ENCODE measurements at places on chromosomes 6 and 20.

DNA sequence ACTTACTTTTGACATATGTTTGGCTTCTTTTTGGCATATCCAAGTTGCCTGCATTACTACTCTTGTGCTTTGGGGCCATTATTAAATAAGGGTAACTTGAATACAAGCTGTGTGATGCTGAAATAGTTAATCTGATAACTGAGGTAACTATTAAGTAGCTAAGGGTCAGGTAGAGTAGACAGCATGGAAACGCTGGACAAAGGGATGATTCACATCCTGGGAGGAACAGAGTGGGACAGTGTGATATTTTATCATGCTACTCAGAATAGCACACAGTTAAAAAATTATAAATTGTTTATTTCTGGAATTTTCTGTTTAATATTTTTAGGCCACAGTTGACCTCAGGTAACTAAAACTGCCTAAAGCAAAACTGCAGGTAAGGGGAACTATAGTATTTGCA lies 483.9 kb downstream of the RFPL4B start:
- DNase-seq: no peak

- DNase-seq: no peak
Measured at GRCh38 chr6:81331526-81331925, 421.0 kb downstream of the TENT5A start.

DNA sequence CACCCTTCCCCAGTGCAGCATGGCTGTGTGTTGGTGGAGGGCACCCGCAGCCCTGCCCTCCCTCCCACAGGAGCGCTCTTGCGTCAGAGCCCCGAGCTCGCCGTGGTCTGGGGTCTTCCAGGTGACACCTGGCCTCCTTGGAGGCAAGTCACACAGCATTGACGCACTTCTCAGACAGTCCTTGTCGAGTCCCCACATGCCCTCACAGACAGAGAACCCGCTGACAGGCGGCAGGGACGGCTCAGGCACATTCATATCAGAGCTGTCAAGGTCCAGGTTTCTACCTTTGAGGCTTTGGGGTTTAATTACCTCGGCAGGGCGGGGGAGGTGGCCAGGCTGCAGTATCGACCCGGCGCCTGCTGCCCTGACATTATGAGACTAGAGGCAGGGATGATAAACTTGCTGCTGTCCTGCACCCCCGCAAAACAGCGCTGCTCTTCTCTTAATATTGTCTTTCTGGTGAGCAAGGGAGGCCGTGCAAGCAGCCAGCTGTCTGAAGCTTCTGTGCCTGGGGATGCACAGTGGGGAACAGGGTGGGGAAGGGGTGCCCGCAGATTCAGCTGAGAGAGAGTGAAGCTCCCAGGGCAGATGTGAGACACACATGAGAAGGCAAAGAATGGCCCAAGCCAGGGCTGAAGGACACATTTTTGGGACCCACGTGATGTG lies 4.7 kb downstream of the NPEPL1 start:
- DNase-seq: peak; percentile 14

GRCh38 chr6:63099772-63100459 lies 111.4 kb upstream of the FKBP1C start:
- no peak for DNase-seq

DNA sequence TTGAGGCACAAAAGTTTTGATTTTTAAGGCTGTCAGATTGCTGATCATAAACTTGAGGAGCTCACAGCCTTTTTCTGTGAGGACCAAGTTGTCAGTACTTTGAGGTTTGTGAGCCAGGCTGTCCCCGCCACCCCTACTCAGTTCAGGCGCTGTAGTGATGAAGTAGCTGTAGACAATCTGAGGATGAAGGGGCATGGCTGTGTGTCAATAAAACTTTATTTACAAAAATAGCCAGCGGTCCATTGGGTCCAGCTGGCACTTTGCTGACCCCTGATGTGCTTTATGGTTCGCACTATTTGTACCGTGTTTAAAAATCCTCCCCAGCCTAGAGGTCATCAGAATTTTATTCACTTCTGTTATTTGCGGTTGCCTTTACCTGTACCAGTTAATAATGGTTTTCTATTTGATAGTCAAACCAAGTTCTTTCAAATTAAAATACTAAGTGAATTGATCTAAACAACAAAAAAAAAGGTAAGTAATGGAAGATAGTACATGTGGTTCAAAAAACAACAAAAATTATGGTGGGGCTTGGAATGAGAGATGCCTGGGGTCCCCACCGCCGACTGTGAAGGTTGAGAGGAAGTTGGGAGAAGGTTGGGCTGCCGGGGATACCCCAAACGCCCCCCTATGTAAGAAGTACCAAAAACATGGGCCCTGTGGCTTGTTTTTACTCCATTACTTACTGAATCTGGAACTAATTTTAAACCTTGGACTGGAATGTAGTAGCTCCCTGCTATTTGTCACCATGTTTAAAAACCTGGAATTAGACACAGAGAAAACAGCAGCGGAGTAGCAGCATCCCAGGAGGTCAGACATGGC lies 123.6 kb downstream of the SYCP2 start:
- DNase-seq: no peak
